CD4-positive, alpha-beta T cell treated with Interleukin-6 at 100 ng/mL for 8 hours (primary cell): ENCODE measurements at places on chromosomes 2 and 18.

DNA sequence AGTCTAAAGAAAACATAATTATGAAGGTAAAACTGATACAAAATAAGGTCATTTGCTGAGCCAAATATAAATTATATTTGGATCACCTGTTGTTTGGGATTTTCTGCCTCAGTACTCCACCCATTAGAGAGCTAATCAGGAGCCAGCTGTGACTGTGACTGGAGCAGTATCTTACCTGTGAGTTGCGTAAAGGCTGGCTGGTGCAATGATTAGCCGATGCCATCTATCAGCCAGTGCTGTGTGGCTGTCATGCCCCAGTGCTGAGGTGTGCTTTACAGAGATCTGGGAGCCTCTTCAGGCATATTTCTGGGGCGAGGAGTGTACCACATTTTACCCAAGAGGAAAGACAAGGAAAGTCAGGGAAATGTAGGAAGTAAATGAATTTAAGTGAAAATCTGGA lies 191.8 kb downstream of the LRRTM1 start:
- DNase-seq, result no peak

DNA sequence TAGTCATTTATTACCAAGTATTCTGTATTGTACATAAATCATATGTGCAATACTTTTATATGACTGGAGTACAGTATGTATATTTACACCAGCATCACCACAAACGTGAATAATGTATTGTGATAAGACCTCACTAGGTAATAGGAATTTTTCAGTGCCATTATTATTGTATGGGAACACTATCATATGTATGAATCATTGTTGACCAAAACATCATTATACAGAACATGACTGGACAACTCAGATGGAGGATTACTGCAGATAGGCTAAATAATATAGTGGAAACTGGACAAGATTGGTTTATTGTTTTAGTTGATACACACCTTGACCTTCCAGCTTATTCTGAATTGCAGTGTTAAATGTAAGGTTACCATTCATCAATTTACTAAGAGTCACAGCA lies 33.4 kb downstream of the VAPA start:
- DNase-seq, result no peak

GRCh38 chr2:44981714-44982108 lies 27.5 kb downstream of the SIX2 start:
- DNase-seq, result peak; percentile 46

GRCh38 chr2:15009681-15010080 lies 377.2 kb downstream of the LRATD1 start:
- no peak for DNase-seq

DNA sequence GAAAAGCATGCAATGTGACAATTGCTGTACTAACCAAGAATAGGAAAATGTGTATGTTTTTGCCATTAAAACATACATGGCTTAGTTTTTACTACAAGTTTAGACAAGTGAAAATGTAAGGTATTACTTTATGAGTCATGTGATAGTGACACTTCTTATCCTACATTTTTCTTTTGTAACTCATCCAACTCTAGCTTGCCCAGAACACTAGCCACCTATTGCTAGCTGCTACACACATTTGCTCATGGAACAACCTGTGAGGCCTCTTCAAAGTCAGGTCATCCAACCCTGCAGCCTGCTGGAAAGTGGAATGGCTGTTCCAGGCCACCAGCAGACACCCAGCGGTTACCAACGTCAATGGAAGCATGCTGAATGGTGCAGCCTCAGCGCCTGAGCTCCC lies 1043.9 kb downstream of the TMEM182 start:
- no peak for DNase-seq

DNA sequence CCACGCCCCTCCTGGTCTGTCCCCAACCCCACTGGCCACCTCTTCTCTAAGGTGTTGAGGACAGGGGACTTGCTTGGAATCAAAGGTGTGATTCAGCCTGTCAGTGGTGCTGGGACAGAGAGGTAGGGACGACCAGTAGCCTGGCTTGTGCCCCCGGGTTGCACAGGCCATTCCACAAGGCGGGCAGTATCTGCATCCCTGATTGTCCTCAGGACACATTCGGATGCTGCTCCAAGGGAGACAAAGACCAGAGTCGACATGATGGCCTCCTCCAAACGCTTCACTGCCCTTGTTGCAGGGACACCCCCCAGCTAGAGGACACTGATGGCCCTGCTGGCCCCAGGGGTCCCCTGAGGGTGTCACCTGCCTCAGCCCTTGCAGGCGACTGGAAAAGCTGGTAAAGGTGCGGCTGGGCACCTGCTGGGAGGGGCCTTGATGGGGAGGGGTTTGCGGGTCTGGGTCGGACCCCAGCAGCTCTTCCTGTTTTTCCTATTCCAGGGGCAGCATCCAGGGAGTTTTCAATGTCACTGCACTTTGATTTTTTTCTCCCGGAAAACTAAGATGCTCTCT lies 98.0 kb downstream of the PTGR3 start:
- no peak for DNase-seq

GRCh38 chr2:129699781-129700573 lies 279.5 kb upstream of the RAB6C start:
- DNase-seq, result no peak

GRCh38 chr18:31954349-31954748 lies 11.4 kb upstream of the TRAPPC8 start:
- DNase-seq, result no peak

- no peak for DNase-seq
These were observed 18.5 kb upstream of the NMUR1 start for GRCh38 chr2:231548752-231549151.

DNA sequence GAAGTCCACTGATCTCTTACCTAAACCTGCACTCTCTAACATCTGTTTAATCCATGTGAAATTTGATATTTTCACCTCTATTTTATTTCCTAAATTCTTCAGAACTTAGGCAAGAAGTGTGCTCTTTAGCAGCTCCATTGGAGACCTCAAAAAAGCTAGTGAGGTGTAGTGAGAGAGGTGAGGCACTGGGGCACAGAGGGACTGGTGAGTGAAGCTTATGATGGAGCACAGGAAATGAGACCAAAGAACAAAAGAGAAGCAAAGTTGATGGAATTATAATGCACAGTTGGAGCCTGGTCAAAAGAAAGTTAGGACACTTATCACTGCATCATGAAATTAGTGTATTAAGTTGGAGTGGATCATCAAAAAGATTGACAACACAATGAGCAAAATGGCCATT lies 1050.7 kb upstream of the NRXN1 start:
- DNase-seq, result no peak

DNA sequence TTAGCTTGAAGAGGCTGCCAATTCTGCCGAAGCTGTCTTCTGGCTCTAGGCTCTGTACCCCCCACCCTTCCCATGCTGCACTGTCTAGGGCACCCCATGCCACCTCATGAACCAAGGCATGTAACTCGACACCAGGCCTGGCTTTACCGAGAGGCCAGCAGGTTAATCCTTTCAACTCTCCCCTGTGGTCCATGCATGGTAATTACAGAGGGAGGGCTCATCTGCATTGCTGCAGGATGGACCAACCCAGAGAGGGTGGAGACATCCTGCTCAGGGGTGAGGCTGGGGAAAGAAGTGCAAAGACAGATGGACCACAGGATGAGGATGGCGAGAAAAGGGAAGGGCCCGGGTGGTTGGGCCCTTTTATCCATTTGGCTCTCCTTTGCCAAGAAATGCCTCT lies 65.8 kb downstream of the KCTD1 start:
- no peak for DNase-seq

DNA sequence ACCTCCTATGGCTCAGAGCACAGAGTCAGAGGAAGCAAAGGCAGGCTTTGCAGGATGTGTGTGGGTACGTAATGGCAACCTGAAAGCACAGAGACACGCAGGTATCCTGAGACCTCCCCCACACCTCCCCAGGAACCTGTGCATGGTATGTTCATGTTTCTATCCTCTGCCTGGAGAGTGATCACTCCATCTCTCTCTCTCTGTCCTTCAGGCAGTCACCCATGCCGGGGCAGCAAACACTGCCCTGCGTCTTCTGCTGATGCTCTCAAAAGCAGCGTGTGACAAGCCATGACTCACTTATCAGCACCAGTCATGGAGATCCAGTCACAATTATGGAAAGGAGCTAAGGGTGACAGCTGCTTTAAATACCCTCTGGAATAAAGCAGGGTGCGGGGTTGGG lies 52.7 kb downstream of the PDCL3 start:
- no peak for DNase-seq

- DNase-seq, result no peak
These were observed 35.6 kb upstream of the APCDD1 start for GRCh38 chr18:10418836-10419235.

DNA sequence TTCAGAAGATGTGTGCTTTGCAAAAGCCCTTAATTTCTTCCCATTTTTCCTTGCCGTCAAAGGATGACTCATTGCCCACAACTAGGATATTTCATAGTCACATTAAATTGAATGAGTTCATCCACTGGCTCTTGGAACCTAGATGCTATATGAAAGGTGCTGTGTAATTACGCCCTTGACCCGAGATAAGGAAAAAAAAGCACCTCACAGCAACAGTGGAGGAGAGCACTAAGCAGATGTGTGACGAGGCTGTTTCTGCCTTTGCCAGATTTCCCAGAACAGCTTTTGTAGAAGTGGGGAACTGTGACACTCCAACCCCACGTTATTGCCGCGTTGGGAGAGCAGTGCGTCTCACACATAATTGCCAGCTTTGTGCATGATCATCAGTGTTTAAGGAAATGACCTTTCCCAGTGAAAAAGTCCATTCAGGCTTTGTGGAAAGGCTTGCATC lies 33.3 kb upstream of the TMEM87B start:
- no peak for DNase-seq

DNA sequence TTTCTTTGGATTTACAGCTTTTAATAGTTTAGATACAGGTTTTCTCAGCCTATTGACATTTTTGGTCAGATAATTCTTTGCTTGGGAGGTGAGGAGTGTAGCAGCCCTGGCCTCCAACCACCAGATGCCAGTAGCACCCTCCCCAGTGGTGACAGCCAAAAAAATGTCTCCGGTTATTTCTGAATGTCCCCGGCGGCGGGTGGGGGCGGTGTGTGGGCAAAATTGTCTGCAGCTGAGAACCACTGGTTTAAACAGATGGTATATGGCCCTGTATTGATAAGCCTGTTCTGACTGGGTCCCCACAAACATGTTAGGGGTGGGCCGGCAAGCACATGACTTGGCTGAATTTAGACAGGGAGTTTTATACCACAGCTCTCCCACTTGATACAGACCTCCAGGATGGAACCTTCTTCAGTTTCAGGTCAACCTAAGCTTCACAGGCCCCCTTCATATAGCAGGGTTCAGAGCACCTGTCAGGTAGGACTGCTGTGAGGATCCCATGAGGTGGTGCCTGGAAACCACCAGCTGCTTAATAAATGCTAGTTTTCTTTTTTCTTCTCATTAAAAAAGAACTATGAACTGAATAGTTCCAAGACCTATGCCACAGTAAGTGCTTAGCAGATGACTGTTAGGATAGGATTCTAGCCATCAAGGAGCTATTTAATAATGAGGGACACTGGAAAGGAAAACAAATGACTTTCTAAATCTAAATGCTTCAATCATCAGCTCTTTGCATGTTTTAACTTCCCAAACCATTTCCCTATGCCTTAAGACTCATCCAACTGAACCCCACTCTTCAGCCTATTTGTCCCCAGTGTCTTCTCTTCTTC lies 18.1 kb downstream of the LPIN2 start:
- peak; percentile 76 for DNase-seq

DNA sequence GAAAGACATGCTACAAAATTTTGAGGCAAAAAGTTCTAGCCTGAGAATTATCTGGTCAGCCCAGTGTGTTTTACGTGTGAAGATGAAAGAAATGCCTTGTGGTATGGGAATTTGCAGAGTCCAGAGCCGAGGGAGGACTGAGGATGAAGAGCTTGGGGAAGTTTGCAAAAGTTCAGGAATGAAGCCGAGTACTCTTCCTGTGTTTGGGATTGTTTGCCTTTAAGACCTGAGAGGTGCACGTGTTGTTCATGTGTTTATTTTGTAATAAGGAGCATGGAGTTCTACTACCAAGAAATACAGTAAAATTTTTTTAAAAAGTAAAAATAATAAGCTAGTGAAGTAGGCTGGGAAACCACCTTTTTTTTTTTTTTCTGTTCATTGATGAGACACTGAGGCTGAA lies 14.8 kb downstream of the SETBP1 start:
- no peak for DNase-seq

GRCh38 chr2:3079959-3080948 lies 297.4 kb downstream of the EIPR1 start:
- no peak for DNase-seq

DNA sequence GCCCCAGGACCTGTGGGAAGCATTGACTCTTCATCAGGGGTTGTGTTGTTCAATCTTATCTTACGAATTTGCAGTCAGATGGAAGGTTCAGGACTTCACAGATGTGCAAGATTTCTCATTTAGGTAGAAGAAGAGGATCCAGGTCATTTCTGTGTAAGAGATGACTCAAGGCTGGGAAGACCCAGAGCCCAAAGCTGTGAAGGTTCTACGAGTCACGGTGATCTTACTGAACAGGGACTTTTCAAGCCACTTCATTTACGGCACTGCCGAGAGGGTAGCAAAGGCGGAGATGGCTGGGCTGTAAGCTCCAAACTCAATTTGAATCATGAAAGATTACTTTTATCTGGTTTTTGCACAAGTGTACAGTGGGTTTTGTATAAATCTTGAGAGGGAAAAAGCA lies 228.0 kb upstream of the MEX3C start:
- no peak for DNase-seq

DNA sequence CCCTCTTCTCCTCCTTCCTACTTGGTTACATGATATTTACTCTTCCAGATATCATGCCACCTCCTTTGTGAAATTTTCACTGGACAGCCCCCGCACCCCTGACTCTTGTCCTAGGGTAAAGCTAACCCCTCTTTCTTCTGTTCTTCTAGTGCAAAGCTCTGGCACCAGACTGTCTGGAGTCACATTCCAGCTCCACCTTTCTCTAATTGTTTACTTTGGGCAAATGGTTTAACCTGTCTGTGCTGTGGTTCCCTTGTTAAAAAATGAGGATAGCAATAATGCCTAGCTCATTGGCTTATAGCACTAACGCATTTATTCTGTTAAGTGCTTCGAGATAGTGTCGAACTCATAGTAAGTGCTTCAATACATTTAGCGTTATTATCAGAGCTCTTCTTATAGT lies 306.2 kb downstream of the ALK start:
- no peak for DNase-seq

- no peak for DNase-seq
These were observed 350.2 kb downstream of the RIT2 start for GRCh38 chr18:42765302-42765701.

- DNase-seq, result no peak
These were observed 216.1 kb downstream of the DPP4 start for GRCh38 chr2:161857920-161858319.

- DNase-seq, result no peak
These were observed 50.0 kb upstream of the SCG2 start for GRCh38 chr2:223652122-223652521.

DNA sequence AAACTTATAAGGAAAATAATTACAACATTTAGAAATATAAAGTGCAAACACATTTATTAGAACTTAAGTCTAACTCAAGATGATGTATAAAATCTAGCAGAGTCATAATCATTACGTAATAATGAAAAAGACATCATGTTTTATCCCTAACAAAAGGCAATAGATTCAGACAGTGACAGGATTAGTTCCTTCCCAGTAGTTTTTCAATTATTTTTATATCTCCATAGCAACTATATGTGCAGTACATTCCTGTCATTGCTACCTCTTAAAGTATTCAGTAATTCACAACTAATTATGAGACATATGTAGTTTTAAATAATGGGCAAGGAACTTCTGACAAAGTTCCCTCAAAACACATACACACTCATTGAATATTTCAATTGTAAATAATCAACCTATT lies 687.9 kb downstream of the CCDC85A start:
- DNase-seq, result no peak
